ENCODE measurements at places on chromosomes 2 and 18. TPM values are rescaled to one million over a fixed set of nuclear protein-coding genes. Genes with fewer than 3 reads are reported as not detected.

DNA sequence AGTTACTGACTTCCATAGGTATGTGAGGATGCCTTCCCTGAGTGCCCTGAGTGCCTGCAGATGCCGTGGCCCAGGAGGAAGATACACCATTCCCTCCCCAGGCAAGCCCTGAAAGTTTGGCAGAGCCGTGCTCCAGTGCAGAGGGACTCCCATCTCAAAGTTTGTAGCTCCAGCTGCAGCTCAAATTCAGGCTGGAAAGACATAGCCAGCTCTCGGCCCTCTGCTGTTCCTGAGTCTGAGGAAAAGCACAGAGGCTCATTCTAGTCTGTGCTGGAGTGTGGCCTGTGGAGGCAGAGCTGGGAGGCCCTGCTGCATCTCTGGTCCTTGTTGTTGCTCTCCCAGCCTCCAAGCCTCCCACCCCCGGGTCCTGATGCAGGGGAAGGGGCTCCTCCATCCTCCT lies 15.9 kb upstream of the TPO start:
- no peak for DNase-seq
- H3K36me3 ChIP-seq = no peaks in the 10 kb centered on the region
- H3K27me3 ChIP-seq = peaks cover 4% of the 10 kb centered on the region
- H3K4me3 ChIP-seq = no peak overlapping the region

DNA sequence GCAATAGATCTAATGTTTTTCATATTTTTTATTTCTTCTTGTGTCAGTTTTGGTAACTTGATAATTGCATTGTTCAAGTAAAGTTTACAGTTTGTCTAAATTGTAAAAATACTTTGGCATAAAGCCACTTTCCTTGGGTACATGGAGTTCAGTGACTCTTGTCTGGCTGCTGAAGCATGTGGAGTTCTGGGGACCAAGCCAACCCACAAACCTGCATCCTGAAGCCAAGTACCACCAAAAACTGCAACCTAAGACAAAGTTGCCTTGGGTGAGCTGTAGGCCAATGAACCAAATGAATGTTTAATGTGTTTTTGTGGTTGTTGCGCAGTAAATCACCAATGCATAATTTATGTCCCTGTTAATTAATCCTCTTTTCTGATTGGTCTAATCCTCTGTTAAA lies 872.6 kb downstream of the BCL11A start:
- DNase-seq = no peak
- H3K27me3 ChIP-seq = no peaks in the 10 kb centered on the region
- no peak overlapping the region for H3K27ac ChIP-seq
- no peaks in the 10 kb centered on the region for H3K36me3 ChIP-seq
- H3K4me3 ChIP-seq = no peak overlapping the region
- no peaks in the 10 kb centered on the region for H3K4me1 ChIP-seq

DNA sequence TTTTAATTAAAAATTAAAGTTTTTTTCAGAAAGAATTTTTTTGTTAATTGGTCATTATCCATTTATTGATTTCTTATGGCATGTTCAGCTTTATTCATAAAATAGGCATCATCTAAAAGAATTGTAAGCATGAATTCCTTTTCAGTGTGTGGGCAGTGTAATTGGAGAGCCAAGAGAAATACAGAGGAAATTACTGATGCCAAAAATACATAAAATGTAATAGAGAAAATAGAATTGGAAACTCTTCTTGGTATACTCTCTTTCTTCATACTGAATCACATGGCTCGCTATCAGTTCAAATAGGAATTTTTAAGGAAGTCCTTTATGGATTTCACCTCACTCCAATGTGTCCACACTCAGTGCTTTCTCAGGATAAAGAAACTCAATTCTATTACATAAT lies 663.6 kb upstream of the NRXN1 start:
- H3K27me3 ChIP-seq = no peaks in the 10 kb centered on the region
- no peaks in the 10 kb centered on the region for H3K36me3 ChIP-seq
- H3K4me3 ChIP-seq = no peak overlapping the region
- no peak overlapping the region for H3K27ac ChIP-seq

DNA sequence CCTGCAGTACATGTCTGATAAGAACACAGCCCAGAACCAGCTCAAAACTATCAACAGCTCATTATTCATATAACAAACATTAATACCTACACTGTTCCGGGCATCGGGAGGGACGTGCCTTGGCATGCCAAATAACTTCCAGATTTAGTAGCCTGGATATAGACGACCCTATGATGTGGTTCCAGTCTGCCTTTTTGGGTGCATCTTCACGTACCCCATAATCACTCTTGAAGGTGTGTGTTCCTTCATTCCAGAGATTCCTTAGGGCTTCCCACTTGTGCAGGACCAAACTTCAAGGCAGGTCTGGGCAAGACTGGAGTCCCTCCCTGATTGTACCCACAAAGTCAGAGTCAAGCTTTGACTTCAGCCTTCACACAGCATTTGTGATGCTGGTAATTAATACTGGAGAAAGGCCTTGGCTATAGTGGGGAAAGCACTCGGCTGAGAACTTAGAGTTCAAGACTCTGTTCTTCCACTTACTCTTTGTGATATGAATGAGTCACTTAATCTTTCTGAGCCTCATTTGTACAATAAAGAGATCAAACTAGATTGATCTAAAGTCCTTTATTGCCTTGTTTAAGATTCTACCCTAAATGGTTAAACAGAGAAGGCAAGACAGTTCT lies 27.7 kb upstream of the SPATS2L start:
- H3K4me1 ChIP-seq = no peaks in the 10 kb centered on the region
- no peak for DNase-seq
- H3K27ac ChIP-seq = no peak overlapping the region
- no peak overlapping the region for H3K4me3 ChIP-seq

GRCh38 chr18:48806551-48807261 lies 144.1 kb downstream of the SMAD7 start:
- peaks cover 8% of the 10 kb centered on the region for H3K4me1 ChIP-seq
- no peak for DNase-seq
- no peak overlapping the region for H3K4me3 ChIP-seq
- H3K27me3 ChIP-seq = no peaks in the 10 kb centered on the region
- no peaks in the 10 kb centered on the region for H3K36me3 ChIP-seq

- H3K27ac ChIP-seq = no peak overlapping the region
- DNase-seq = no peak
- H3K36me3 ChIP-seq = no peaks in the 10 kb centered on the region
Measured at GRCh38 chr2:170747921-170748320, 22.3 kb upstream of the ERICH2 start.

DNA sequence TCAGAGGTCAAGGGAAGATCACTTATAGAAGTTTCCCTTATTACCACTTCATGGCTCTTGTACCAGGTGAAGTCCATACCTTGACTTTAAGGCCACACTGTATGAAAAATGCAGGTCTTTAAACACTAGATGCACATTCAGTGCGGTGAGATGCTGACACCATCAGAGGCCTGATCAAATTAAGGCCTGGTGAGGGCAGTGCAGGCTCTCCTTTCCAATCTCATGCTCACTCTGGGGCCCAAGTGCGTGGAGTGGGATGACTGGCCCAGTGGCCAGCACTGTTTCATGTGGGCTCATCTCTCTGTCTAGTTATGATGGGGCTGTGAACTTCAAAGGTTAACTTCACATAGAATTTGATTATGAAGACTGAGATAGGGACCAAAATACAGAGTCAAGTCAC lies 281.1 kb downstream of the SLC4A3 start:
- no peaks in the 10 kb centered on the region for H3K4me1 ChIP-seq
- H3K36me3 ChIP-seq = no peaks in the 10 kb centered on the region
- H3K27me3 ChIP-seq = no peaks in the 10 kb centered on the region
- no peak overlapping the region for H3K4me3 ChIP-seq
- DNase-seq = no peak
- no peak overlapping the region for H3K27ac ChIP-seq

- no peak overlapping the region for H3K4me3 ChIP-seq
- DNase-seq = no peak
- no peaks in the 10 kb centered on the region for H3K4me1 ChIP-seq
- no peak overlapping the region for H3K27ac ChIP-seq
- H3K36me3 ChIP-seq = no peaks in the 10 kb centered on the region
Measured at GRCh38 chr2:119826370-119826961, 66.7 kb downstream of the PTPN4 start.

DNA sequence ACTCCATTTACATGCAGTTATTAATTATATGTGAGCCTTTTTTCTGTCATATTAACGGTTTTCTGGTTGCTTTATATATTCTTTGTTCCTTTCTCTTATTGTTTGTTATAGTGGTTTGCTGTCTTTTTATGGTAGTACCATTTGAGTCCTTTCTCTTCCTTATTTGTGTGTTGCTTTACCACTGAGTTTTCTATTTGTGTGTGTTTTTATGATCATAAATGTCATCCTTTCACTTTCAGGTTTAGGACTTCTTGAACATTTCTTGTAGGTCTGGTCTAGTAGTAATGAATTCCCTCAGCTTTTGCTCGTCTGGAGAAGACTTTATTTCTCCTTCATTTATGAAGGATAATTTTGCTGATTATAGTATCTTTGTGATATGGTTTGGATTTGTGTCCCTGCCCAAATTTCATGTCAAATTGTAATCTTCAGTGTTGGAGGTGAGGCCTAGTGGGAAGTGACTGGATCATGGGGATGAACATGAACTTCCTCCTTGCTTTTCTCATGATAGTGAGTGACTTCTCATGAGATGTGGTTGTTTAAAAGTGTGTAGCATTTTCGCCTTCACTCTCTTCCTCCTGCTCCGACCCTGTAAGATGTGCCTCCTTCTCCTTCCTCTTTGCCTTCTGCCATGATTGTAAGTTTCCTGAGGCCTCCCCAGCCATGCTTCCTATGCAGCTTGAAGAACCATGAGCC lies 11.5 kb downstream of the GCC2 start:
- DNase-seq = no peak
- no peak overlapping the region for H3K27ac ChIP-seq
- peaks cover 49% of the 10 kb centered on the region for H3K36me3 ChIP-seq
- no peaks in the 10 kb centered on the region for H3K4me1 ChIP-seq
- no peak overlapping the region for H3K4me3 ChIP-seq
- H3K27me3 ChIP-seq = no peaks in the 10 kb centered on the region

DNA sequence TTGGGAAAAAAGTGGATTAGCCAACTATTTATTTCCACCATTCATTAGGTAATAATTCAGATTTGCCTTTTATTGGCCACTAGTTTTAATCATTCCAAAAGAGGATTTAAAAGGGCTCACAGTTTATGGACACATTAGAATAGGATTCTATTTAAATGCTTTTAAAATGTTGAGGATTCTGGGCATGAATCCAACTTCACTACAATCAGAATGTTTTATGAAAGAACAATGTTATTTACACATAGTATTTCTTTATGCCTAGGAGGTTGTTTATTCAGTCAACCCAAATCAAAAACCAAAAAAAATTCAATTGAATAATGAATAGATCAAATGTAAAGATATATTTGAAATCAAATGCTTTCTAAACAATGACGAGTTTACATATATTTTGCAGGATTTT lies 232.2 kb downstream of the GULP1 start:
- no peaks in the 10 kb centered on the region for H3K36me3 ChIP-seq
- no peak for DNase-seq
- no peaks in the 10 kb centered on the region for H3K4me1 ChIP-seq
- no peak overlapping the region for H3K27ac ChIP-seq
- no peaks in the 10 kb centered on the region for H3K27me3 ChIP-seq
- H3K4me3 ChIP-seq = no peak overlapping the region

DNA sequence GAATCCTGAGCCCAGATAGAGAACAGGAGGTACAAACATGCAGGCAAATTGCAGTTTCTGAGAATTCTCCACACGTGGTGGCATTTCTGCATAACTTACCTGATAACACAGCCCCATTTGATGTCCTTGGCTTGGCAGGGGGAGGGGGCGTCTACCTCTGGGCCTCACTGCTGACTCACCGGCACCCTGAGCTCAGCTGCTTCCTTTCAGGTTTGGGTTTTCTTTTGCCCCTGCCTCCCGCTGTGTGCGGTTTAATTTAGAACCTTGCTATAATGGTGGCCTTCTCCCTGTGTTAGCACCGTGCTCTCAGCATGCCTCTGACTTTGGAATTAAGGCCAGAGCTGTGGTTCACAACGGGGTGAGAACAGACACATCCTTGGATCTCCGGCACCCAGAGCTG lies 4.4 kb downstream of the CTIF start:
- H3K4me1 ChIP-seq = peaks cover 32% of the 10 kb centered on the region
- H3K36me3 ChIP-seq = no peaks in the 10 kb centered on the region
- H3K27me3 ChIP-seq = no peaks in the 10 kb centered on the region
- no peak for DNase-seq

GRCh38 chr2:152584301-152584700 lies 133.0 kb downstream of the PRPF40A start:
- no peak overlapping the region for H3K4me3 ChIP-seq
- no peak for DNase-seq
- H3K27ac ChIP-seq = no peak overlapping the region
- no peaks in the 10 kb centered on the region for H3K36me3 ChIP-seq
- no peaks in the 10 kb centered on the region for H3K4me1 ChIP-seq

DNA sequence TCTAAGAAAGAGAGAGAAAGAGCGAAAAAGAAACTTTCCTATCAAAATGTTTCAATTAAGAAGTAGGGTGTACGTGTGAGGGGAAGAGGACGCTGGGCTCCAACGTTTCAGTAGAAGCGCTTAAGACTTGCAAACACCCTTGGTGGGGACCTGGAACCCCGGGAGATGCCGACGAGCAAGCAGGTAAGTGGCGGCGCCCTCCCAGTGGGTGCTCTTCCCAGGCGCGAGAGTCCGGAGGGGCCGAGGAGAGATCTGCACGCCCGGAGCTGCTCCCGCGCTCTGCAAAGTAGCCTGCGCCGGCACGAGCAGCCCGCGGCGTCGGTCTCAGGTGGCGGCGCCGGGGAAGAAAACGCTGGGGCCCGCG lies 678 bp upstream of the OTX1 start:
- H3K27me3 ChIP-seq = peaks cover 13% of the 10 kb centered on the region
- peaks cover 67% of the 10 kb centered on the region for H3K4me1 ChIP-seq
- peak overlapping the region; percentile 56 for H3K4me3 ChIP-seq
- no peak for DNase-seq
- no peak overlapping the region for H3K27ac ChIP-seq

- no peak overlapping the region for H3K27ac ChIP-seq
- H3K4me3 ChIP-seq = no peak overlapping the region
- no peaks in the 10 kb centered on the region for H3K36me3 ChIP-seq
Measured at GRCh38 chr2:147182260-147182659, 662.6 kb upstream of the ACVR2A start.

GRCh38 chr2:67002618-67003371 lies 394.3 kb upstream of the ETAA1 start:
- no peak for DNase-seq
- H3K27me3 ChIP-seq = no peaks in the 10 kb centered on the region
- H3K4me3 ChIP-seq = no peak overlapping the region
- H3K4me1 ChIP-seq = no peaks in the 10 kb centered on the region
- no peak overlapping the region for H3K27ac ChIP-seq
- H3K36me3 ChIP-seq = no peaks in the 10 kb centered on the region

DNA sequence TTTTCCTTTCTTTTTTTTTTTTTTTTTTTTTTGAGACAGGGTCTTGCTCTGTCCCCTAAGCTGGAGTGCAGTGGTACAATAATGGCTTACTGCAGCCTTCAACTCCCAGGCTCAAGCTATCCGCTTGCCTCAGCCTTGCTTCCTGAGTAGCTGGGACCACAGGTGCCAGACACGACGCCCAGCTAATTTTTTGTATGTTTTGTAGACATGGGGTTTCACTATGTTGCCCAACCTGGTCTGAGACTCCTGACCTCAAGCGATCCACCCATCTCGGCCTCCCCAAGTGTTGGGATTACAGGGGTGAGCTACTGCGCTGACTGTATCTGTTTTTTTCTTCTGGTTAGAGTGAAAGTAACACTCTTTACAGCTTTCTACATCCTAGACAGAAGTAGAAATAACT lies 240.3 kb upstream of the FBXO11 start:
- no peak overlapping the region for H3K4me3 ChIP-seq
- no peak overlapping the region for H3K27ac ChIP-seq
- no peaks in the 10 kb centered on the region for H3K36me3 ChIP-seq
- DNase-seq = no peak
- H3K27me3 ChIP-seq = no peaks in the 10 kb centered on the region

The PARD3B gene
- 4.4 TPM for total RNA-seq

The ELOA2 gene
- total RNA-seq = not detected

The CD8A gene
- 0.42 TPM for total RNA-seq

The IL18RAP gene
- 2.1 TPM for total RNA-seq

The DNAH6 gene
- 1.6 TPM for total RNA-seq

The IWS1 gene
- total RNA-seq = 28.9 TPM

The CCDC195 gene
- total RNA-seq = not detected

The ATOH8 gene
- 37.7 TPM for total RNA-seq

Data from liver (tissue), 10 donors.